NCI-H748 treated with DMSO at 0.1 percent for 48 hours (cell line): ENCODE measurements at places on chromosomes 4 and X.

GRCh38 chr4:152246659-152247058 lies 289.2 kb downstream of the FBXW7 start:
- DNase-seq = no peak

- DNase-seq = no peak
Measured at GRCh38 chrX:153387345-153387744, 13.8 kb downstream of the PNMA6E start.

GRCh38 chr4:38056011-38056685 lies 96.0 kb downstream of the PTTG2 start:
- DNase-seq = no peak

- no peak for DNase-seq
Measured at GRCh38 chr4:36872679-36873078, 371.9 kb upstream of the NWD2 start.

- no peak for DNase-seq
Measured at GRCh38 chr4:54092405-54093323, 7.3 kb upstream of the GSX2 start.

- DNase-seq = no peak
Measured at GRCh38 chr4:173231916-173232315, 63.3 kb downstream of the GALNT7 start.
